Right ventricle myocardium superior (tissue), 1 donor: ENCODE measurements at places on chromosomes 16 and 17. TPM values are rescaled to one million over a fixed set of nuclear protein-coding genes. Genes with fewer than 3 reads are reported as not detected.

ZMYND15 gene
- total RNA-seq, result not detected

CCDC154 gene
- total RNA-seq, result 0.81 TPM

GRCh38 chr16:58088091-58088490 is 41.1 kb downstream of the CFAP20 start:
- DNase-seq, result no peak

- DNase-seq, result no peak
Observed at GRCh38 chr16:10637337-10638037, 57.1 kb upstream of the EMP2 start.

DNA sequence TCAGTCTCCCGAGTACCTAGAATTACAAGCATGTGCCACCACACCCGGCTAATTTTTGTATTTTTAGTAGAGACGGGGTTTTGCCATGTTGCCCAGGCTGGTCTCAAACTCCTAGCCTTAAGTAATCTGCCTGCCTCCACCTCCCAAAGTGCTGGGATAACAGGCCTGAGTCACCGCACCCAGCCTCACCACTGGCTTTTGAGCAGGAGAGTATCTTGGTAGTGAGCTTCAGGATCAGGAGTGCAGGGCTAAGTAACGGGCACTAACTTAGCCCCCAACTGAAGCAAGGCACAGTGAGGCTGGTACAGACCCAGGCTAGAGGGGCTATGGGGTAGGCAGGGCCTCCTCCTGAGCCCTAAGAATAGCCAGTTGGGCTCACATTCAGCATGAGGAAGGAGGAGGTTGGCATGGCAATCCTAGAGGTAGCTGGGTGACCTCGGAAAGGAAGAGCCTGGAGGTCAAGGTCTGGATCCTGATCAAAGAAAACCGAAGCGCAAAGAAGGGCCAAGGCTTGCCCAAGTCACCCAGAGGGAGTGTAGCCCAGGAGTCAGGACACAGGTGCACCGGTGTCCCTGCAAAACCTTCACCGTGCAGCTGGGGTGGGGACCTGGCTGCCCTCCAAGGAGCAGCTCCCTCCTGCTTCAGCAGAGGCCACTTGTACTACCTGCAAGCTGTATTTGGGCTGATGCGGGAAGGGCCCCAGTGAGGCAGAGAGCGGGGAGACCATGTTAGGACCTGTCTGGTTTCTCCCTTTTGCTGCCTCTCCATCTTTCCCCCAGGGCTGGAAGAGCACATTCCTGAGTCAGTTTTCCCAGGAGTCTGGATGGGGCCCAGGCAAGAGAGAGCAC is 1.3 kb upstream of the ADGRG5 start:
- DNase-seq, result no peak

DNA sequence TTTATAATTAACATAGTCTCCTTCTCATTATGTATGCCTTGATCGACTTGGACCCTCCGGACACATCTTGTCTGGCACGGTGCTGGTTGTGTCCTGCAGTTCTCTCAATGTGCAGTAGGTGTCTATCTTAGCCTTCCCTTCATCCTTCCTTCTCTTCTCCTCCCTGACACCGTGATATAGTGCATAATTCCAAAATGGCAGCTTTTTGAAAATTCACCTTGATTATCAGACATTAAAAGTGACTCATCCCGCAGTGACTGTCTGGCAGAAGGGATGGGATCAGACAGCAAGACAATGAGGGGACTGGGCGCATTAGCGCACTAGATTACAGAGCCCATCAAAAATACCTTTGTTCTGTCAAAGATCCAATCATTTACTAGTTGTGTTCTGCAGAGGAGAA is 70.0 kb upstream of the PMFBP1 start:
- DNase-seq, result no peak

DNA sequence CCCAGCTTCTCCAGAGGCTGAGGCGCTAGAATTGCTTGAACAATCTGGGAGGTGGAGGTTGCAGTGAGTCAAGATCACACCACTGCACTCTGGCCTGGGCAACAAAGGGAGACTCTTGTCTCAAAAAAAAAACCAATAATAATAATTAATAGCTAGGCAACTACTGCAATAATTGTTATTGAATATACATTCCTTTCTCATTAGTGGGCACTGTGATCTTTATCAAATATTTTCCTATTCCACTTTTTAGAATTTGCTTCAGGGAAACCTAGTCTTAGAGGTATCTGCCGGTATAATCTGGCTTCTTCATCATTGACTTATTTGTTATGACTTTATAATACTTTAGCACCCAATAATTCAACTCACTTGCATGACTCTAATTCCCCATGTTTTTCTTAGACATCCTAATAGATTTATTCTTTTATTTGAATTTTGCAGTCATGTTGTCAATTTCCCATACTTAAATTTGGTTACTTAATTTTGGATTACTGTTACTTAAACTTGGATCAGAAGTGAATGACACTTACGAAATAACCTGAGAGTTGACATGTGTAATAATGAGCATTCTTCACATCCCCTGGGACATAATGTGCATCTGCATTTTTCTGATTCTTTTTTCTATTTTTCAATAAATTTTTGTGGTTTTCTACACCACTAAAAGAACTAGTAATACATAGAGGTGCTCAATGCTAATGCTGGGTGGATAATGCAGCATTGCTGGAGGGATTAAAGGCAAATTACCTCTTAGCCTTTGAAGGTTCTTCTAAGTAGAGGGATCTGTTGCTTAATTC is 25.0 kb upstream of the KCNJ16 start:
- DNase-seq, result no peak

- DNase-seq, result no peak
Observed at GRCh38 chr17:8224891-8225812, 14.8 kb upstream of the AURKB start.

HSPB9 gene
- total RNA-seq, result 0.11 TPM

TMEM220 gene
- 7.6 TPM for total RNA-seq

- DNase-seq, result no peak
Observed at GRCh38 chr16:22369221-22369811, 5.1 kb downstream of the CDR2 start.

DNA sequence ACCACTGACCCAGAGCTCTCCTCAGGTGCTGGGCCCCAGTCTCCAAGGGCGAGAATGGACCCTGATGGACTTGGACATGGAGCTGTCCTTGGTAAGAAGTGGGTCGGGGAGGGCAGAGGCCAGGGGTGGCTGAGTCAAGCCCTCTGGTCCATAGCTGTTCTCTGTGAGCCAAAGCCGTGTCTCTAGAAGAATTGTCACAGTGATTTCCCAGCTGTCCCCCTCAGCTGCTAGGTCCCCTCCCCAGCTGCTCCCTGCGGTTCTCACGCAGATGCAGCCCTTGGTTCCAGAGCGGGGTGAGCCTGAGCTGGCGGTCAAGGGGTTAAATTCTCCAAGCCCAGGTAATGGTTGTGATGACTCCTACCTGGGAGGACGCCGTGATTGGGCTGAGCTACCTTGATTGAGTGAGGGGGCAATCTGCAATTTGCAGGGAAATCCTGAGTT is 1.3 kb upstream of the NOL3 start:
- DNase-seq, result no peak

CLUH gene
- 175 TPM for total RNA-seq

DNA sequence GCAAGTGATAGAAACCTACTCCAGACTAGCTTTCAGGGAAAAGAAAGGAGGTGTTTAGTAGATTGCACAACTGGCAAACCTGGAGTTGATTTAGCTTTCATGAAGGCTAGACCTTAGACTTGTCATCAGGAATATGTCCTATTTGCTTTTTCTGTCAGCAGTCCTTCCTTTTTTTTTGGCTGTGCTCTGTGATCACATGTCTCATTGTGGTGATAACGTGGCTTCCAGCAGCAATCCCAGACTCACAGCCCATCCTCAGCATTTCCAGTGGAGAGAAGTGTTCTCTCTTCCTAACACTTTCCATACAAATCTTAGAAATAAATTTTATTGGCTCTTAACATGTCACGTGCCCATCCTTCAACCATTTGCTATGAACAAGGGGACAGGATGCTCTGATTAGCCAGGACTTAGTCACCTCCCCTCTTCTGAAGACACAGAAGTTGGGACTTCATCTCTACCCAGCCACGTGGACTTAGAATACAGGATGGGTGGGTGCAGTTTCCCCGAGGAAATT is 74.7 kb downstream of the CDH13 start:
- no peak for DNase-seq

GRCh38 chr16:14101415-14101814 is 30.3 kb downstream of the MRTFB start:
- no peak for DNase-seq

- peak; percentile 1 for DNase-seq
Observed at GRCh38 chr16:85683363-85683762, 5.4 kb downstream of the GINS2 start.

DNA sequence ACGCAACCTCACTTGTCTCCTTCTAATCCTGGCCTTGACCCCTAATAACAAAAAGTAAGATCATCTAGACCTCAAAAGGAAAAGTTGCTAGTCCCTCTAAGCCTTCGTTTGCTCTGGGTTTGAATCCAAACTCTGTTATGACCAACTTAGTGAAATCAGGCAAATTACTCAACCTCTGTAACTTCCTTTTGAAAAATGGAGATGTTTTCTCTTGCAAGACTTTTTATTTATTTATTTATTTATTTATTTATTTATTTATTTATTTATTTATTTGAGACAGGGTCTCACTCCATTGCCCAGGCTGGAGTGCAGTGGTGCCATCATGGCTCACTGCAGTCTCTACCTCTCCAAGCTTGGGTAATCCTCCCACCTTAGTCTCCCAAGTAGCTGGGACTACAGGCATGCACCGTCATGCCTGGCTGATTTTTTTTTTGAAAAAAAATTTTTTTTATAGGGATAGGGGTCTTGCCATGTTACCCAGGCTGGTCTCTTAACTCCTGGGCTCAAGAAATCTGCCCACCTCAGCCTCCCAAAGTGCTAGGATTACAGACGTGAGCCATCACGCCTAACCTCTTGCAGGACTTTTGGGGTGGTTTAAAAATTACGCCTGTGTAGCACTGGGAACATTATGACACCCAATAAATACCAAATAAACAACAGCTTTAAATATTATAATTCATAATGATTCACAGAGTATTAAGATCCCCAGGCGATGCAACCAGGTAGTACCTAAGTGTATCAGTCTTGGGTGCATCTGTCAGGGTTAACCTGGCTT is 63.4 kb downstream of the PITPNC1 start:
- DNase-seq, result no peak

DNA sequence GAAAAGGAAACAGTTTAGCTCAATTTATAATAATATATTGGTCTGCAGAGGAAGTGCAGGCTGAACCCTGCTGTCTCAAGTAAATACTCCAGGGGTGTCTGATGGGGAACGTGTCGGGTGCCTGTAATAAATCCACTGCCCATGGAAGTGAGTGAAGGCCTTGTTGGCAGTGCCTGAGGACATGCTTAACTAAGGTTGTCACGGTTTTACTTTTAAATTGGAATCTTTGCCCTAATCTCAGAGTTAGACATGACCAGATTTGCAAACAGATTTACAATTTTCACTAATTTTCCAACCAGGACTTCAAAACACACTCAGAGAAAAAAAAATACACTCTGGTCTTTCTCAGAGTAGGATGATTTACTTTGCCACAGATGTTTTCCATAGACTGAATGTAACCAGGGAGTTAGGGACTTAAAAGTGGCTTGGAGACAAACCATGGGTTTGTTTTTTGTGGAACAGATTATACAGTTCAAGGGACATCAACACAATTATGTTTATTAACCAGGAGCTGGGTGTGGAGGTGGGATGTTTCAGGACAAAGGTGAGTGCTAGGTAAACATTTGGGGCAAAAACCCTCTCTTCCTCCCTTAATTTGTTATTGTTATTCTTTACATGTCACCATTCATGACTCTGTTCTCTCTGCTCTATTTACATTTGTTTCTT is 144.5 kb downstream of the FTO start:
- no peak for DNase-seq

GRCh38 chr17:14308965-14309879 is 8.3 kb downstream of the HS3ST3B1 start:
- DNase-seq, result peak; percentile 93

DNA sequence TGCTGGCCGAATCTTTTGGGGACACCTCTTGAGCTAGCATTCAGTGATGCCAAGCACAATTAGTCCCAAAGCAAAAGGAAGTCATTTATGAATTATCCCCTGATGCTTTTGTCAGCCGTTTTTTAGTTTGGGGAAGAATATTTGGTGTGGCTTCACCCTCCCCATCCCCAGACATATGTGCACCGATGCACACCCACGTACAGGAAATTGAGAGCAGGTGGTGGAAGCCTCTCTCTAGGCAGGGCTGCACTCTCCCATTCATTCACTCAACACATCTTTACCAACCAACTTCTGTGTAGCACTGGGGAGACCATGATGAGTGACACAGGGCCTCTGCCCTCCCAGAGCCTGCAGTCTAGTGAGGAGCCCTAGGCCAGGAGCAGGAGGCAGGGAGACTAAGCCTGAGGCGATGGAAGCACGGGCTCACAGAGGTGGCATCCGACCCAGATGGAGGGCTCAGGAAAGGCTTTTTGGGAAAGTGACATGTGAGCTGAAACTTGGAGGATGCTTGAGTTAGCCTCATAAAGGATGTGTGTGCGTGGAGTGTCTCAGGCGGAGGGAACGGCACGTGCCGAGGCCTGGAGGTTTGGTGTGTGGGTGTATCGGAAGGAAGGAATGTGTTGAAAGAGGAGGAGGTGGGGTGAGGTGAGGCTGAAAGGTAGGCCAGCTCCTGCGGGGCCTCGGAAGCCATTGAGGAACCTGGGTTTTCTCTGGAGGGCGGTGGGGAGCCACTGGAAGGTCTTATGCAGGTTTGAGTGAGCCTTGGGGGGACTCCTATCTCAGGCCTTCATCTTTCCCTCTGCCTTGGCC is 43.8 kb downstream of the PSME3IP1 start:
- DNase-seq, result no peak

DNA sequence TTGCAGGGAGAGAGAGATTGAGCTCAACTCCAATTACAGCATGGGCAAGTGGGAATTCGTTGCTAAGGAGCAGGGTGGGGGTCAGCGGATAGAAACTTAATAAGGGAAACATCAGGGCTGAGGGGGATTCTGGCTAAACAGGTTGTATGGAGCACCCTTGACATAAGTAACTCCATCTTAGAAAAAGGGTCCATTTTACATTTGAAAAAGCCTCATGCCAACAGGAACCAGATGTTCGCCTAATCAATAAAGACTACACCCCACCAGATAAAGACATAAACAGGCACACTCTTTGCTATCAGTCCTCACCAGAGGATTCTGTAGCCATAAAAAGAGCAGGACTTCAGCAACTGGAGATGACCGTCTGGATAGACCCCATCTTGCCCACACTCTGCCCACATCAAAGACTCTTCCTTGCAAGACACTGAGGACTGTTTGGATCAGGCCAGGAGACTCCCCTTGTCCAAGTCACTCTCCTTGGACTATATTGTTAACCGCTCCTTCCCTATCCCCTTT is 1.6 kb upstream of the LRRC75A start:
- no peak for DNase-seq

TUBG2 gene
- 12.4 TPM for total RNA-seq

GRCh38 chr16:67021321-67021720 is 7.6 kb upstream of the CBFB start:
- no peak for DNase-seq

DNA sequence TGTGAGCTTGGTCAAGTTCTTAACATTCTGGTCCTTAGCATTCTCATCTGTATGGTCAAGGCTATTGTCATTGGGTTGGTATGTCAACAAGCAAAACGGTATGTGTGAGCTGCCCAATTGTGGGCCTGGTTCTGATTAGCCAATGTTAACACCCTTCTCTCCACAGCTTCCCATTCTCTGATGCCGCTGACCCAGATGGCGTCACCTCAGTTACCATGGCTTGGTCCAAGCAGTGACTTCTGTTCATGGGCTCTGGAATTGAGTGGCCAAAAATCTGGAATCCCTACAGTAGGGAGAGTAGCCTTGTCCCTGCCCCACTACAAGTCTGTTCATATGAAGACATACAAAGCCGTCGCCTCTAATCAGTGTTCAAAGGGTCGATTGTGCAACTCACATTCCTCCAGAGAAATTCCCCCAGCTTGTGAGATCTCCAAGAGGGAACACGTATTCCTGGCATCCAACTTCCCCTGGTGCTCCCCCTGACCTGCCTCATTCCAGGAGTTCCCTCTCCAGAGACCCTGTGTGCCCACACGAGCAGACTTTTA is 15.8 kb downstream of the TMEM98 start:
- DNase-seq, result no peak

GAS2L2 gene
- 0.11 TPM for total RNA-seq
